Activated CD4-positive, alpha-beta T cell treated with anti-CD3 and anti-CD28 coated beads, Interleukin-2, amount 50 U/mL, for 16 hours (primary cell): ENCODE measurements at places on chromosomes 4 and X.
A peak's percentile ranks its signal among the peaks of the same experiment; 100 is the strongest.

DNA sequence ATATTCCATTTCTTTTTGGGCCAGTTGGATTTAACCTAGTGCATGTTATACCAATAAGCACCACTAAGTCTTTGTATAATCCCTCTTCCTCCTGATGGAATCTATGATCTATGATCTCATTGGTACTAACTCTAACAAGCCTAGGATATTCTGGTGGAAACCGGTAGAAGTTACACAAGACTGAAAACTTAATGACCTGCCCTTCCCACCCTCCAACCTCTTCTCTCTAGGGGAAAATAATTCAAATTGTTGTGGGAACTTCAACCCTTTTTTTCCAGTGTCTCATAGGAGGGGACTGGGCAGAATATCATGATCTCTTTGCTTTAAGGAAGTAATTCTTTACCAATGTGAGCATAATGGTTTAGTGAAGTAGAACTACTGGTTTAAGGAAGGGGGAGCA, 289.5 kb upstream of the BOD1L1 start:
- DNase-seq: no peak

GRCh38 chr4:63349674-63350025, 1059.6 kb downstream of the TECRL start:
- DNase-seq: no peak

DNA sequence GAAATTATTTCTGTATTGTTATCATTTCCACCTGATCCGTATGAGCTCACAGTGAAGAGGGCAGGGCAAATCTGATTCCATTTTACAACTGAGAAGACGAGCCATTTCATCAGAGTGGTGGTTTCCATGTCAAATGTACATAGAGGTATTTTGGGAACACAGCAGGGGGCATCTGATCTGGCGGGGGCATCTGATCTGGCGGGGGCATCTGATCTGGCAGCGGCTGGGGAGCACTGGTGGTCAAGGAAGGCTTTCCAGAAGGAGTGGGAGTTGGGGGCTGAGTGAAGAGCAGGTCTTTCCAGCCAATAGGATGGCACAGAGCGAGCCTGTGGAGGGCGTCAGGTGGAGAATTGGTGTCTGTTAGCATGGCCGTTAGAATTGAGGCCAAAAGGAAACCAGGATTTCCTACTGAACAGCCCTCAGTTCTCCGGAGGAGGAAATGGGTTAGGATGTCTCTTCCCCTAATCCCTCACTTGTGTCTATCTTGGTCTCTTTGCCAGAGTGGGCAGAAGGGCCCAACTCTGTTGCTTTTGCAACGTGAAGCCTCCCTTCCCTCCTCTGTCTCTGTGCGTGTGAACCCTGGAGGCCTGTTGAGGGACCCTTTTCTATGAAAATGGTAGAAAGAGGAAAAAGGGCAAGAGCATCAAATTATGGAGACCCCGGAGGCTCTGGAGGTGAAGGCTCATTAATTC, 41.3 kb downstream of the RHOH start:
- DNase-seq: no peak

DNA sequence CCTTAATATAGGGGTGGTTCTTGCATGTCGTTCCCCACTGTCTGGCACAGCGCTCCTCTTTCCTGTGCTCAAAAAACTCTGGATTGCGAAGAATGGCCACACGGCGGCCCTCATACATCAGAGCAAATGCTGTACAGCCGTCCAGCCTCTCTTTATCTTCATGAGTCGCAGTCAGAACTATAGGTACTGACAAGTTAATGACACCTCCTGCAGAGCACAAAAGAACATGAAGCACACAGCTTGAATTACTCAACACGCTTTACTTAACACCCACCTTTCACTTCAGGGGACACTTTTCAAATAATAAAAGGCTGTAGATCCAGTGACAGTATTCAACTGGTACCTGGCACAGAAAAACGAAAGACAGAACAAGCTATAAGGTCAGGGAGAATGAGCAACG, 65.3 kb downstream of the PAPSS1 start:
- DNase-seq: no peak

GRCh38 chrX:97691901-97692455, 808.3 kb downstream of the RPA4 start:
- no peak for DNase-seq

- no peak for DNase-seq
These were observed 330.2 kb downstream of the HS3ST1 start for GRCh38 chr4:11098461-11098860.

- no peak for DNase-seq
These were observed 130.4 kb downstream of the MSL3 start for GRCh38 chrX:11888421-11888820.

GRCh38 chr4:138953961-138954371, 61.6 kb upstream of the NOCT start:
- DNase-seq: no peak

- no peak for DNase-seq
These were observed 49.5 kb upstream of the MAGEA8 start for GRCh38 chrX:149831473-149831872.

- DNase-seq: no peak
These were observed 224.7 kb upstream of the PPP1R2C start for GRCh38 chrX:43002526-43003203.

GRCh38 chr4:34269613-34270012, 1974.7 kb downstream of the ARAP2 start:
- no peak for DNase-seq

DNA sequence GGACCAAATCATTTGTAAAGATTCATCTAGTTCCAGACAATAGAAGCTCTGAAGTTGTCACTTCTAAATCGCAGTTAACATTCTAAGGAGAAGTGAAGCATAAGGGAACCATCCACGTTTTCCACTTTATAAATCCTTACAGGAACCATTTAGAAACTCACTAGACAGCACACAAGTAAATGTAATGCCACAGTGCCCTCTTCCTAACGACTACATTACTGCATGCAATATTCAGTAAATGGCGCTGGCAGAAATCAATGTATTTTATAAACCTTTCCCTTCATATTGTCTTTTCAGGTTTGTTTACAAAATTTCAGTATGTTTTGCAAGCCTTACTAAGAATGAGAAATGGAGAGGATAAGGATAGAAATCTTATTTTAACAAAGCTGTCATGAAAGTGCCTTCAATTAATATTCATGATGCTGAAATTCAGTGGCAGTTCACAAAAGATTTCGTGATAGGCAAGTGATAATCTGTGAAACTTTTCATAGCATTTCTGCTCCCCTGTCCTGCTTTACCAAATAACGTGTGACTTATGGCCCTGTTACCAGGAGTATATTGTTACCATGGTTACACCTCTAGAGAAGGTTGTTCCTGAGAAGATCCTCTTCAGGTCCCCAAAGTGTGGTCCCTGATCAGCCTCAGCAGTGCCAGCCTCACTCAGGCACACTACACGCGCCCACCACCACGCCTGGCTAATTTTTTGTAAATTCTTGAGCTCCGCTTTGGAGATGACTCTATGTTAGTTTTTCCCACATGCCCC, 54.2 kb downstream of the TMA16 start:
- DNase-seq: peak; percentile 37

GRCh38 chr4:102598086-102598761, 97.1 kb downstream of the NFKB1 start:
- peak; percentile 51 for DNase-seq
